H9 (cell line): ENCODE measurements at places on chromosomes 4 and X. TPM values are rescaled to one million over a fixed set of nuclear protein-coding genes. Genes with fewer than 3 reads are reported as not detected.
A peak's percentile ranks its signal among the peaks of the same experiment; 100 is the strongest.

DNA sequence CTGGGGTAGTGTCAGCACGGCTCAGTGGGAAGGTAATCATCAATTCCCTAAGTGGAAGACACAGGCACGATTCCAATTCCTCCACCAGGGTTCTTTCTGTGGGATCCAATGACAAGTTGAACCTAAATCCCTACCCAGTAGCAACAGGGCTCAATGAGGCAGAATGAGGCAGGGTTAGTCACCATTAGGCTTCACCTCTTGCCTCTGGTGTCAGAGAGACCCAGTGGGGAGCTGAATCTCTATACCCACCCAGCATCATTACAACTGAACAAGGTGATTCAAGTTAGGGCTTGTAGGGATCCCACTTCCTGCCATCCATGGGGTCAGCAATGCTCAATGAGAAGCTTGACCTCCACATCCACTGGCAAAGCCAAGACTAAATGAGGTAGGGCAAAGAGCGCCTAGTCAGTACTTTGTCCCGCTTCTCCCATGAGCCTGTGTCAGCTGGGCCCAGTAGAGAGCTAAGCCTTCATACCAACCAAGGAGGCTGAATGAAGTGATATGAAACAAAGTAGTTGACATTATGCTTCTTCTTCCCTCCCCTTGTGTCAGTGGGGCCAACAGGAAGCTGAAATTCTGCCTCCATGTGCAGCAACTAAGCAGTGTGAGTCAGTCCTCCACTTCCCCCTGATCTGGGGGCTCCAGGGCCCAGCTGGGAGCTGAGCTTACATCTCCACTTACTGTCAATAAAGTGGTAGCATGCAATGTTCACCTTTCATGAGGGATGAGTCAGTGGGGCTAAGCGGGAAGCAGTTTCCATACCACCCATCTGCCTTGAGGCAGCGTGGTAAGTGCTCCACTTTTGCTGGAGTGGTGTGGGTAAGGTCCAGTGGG is 36.4 kb upstream of the RBM41 start:
- no peak for DNase-seq

The MXRA5 gene
- total RNA-seq: 0.99 and 1.0 TPM in 2 replicates

The CT47B1 gene
- not detected in 2 replicates for total RNA-seq

DNA sequence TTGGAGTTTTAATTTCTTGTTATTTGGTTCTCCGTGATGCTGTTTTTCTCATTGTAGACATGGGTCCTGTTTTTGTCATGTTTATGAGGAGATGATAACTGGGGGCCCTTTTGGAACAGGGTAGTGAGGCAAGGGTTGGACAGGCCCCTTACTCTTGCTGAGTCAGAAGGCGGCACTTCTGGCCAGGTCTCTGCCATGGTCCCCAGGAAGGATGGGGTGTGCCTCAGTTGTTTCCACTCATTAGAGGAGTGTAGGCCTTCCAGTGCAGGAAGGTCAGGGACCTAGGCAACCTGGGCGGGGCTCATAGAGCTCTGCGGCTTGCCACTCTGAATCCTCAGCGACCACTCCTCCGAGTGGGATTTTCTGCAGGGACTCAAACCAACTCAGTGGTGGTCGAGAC is 68.2 kb downstream of the NELFA start:
- no peak for DNase-seq

DNA sequence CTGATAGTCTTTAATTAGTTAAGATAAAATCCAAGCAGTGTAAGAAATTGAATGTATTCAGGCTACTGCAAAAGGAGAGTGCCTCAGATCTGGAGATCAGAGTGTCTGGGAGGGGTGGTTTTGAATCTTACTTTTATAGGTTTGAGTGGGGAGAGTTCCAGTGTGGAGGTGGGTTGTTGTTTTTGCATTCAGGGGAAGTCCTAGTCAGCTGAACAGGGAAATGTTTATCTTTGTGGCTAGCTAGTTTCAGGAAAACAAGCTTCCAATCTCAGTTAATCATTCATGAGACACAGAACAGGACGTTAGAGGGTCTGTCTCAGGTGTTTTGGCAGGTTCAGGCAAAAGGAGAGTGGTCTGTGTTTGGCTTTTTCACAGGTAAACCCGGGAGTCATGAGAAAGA is 26.0 kb downstream of the ZNF81 start:
- no peak for DNase-seq

DNA sequence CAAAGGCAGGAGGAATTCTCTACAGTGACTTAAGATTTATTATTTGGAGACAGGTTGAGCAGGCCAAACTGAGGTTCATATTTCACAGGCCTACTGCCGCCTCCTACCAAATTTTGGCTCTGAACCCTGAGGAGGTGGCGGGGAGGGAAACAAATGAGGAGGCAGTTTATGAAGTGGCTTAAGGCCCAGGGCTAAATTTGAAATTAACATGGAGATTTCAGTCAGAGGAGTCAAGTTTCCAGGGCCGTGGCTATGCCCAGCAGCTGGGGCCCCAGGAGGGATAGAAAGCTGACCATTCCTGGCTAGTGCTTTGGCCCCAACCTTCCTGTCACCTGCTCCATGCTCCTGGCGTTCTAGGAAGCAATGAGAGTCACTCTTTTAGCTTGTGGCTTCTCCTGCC is 73.4 kb upstream of the ARHGAP36 start:
- no peak for DNase-seq

DNA sequence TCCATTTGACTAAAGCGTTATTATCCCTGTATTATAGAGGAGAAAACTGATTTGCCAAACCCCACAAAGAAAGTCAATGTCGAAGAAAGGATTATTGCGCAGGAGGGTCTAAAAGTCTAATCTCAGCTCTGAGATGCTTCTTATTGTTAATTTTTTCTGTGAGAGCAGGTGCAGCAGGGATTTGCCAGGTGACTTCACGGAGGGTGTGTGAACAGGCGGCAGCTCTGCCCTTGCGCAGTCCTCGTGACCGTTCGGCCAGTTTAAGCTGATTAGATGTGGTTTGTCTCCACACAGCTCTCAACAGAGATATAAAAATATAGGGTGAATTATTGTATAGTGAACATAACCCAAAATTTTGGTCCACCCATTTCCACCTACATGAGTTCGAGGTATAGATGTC is 28.5 kb downstream of the TENM3 start:
- no peak for DNase-seq

The HMX1 gene
- 0.26 and 0.31 TPM in 2 replicates for total RNA-seq

DNA sequence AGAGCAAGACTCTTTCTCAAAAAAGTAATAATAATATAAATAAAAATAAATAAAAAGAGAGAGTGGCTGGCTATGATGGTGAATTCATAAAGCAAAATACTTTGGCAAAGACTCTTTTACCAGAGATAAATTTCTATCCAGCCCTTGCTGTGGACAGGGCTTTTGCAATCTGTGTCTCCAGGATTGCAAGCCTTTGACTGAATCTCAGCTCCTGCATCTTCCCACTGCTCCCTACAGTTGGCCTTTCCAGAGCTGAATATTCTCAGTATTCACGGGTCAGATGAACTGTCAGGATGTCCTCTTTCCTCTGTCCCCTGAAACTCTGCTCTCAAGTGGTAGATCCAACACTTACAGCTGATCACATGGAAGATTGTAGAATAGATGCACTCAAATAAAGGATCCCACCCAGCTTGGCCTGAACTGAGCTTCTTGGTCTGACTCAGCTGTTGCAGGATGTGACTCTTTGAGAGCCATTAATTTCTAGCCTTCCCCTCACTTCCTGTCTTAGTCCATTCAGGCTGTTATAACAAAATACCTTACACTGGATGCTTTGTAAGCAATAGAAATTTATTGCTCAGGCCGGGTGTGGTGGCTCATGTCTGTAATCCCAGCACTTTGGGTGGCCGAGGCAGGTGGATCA is 123.4 kb upstream of the GUCY1A1 start:
- no peak for DNase-seq

DNA sequence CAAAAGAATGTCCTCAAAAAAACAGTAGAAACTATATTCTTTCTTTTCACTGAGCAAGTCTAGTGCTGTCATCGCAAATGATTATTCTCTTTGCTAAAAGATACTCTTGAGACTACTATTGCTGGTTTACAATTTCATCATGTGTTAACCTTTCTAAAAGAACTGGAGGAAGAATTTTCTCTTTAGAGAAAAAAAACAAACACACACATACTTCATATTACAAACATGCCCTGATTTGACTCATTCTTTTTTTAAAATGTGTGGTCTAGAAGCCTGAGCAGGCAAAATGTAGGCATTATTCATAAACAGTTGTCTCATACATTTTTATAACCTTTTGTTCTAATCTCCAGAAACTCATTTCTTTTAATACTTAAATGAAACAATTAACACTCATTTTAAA is 60.6 kb upstream of the FAT4 start:
- DNase-seq: no peak

DNA sequence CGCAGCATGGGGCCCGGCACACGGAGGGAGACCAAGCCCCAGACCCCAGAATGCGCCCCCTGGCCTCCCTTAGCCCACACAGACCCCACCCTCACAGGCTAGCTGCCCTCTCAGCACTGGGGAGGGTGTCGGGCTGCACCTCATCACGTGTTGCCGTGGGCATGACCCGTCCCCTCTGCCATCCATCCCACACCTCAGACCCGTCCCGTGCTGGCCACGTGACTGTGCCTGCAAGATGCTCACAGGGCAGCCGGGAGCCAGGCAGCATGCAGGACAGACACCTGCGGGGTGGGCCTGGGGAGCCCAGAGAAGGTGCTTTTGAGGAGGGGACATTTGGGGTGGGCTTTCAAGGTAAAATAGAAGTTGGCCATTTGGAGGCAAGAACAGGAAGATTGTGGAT is 4.8 kb downstream of the MSANTD1 start:
- peak; percentile 21 for DNase-seq

The MPP1 gene
- total RNA-seq: 16.4 and 17.9 TPM in 2 replicates

DNA sequence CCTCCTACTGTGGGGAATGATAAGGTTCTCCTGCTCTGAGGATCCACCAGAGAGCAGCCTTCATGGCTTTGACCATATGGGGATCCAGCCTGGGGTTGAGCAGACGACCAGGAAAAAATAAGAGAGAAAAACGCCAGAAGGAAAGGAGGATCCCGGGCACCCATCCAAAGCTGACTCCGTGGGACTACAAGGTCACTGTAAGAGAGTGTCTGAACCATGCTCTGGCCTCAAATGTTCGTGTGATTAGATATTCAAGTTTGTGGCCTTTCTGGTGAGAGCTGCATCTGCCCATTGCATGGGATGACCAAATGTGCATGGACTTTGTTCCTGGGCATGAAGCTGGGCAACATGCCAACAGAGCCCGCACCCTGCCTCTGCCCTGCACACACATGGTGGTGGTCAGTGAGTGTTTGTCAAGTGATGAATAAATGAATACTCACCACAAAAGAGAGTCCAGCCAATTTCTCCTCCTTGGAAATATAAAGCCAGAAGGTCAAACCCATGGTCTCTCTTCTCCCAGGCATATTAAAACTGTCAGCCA is 346.0 kb upstream of the GATB start:
- DNase-seq: no peak

DNA sequence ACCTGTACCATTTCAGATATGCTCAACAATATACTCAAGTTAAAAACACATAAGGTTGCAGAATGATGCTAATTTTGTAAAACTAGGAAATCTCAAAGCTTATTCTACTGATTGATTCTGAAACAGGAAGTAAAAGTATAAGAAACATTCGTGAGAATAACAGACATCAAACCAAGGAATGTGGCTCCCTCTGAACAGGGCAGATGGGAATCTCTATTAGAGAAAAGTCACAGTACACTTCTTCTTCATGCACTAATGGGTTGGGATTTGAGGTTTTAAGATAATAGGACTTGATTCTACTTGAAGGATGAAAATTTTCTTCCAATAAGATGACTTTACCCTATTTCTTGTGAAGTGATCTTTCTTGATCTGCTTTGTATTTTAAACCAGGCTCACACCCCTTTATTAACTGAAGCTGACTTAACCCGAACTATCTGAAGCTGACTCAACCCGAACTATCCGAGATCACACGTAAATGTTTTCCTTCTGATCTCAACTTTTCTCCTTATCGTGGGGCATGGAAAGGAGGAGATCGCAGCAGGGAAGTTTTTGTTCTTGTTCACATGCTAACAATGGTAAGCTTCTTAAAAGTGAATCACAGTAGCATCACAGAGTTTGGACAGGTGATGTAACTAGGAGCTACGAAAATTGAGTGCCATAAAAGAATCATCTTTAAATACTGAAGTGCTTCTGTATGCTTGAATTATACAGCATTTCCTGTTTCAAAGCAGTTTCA is 363.1 kb upstream of the ZFP42 start:
- no peak for DNase-seq
